ENCODE measurements at places on chromosomes 7 and 10.

DNA sequence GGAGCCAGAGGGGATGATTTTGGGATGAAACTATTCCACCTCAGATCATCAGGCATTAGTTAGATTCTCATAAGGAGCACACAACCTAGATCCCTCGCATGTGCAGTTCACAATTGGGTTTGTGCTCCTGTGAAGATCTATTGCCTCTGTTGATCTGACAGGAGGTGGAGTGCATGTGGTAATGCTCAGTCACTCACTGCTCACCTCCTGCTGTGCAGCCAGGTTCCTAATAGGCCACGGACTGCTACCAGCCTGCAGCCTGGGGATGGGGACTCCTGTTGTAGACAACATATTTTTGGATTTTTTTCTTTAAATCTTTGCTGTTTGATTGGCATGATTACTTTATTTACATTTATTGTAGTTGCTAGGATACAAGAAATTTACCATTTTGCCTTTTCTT lies 765.0 kb downstream of the INHBA start:
- no peak for DNase-seq

DNA sequence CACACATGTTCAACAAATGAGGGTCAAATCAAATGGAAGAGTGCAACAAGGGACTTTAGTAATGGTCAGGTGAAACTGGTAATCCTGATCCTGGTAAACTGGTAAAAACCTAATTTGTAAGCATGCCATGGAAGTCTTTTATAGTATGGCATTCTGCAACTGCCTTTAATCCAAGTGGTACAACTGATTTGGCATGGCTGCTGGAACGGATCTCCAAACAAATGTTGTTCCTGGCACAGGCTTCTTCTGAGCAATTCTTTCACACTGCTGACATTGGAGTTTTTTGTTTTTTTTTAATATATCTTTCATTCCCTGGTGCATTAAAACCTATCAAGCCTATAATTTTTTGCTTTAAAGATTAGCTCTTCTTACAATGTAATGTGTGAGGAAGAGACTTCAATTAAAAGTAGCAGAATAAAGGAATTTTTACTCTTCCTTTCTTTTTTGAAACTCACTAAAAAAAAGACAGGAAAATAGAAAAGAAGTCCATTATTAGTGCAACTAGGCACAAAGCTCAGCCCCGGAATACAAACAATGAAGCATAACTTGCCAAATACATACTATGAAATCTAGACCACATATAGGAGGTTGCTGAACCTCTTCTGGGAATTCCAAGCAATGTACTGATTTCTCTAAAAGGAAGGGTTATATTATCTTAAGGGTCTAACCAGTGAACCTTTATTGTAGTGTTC lies 79.3 kb upstream of the OIT3 start:
- no peak for DNase-seq

GRCh38 chr7:39978230-39978934 lies 28.3 kb downstream of the CDK13 start:
- no peak for DNase-seq

- DNase-seq: no peak
Measured at GRCh38 chr7:140004672-140005071, 58.1 kb downstream of the PARP12 start.

GRCh38 chr7:4725850-4726450 lies 43.9 kb downstream of the FOXK1 start:
- no peak for DNase-seq

DNA sequence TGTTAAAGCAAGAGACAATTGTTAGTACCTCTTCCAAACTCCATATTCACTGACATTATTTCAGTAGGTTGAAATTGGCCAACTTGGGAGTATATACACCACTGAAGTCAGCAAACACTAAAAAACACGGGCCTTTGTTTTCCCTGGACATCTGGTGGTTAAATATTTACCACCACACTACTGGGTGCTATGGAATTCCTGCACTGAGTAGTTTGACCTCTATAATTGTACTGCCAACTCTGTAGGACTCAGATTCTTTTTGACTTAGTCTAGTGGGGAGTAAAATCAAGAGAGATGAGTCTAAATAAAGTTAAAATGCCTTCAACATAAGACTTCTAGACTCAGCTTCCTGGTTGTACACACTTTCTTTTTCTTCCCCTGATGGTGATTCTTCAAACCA lies 41.3 kb upstream of the TES start:
- peak; percentile 77 for DNase-seq

DNA sequence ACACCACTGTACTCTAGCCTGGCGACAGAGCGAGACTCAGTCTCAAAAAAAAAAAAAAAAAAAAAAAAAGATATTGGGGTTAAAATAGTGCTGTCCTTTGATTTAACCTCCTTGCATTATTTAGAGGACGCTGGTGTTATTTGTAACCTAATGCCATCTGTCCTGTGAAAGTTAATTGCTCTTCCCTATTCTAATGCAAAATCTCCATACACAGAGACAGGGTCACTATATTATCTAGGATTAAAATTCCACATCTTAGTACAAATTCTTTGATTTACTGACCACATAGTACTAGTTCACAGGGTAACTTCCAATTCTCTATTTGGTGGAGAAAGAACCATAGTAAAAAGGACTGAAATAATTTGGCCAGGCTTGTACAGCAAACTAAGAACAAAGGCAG lies 184.2 kb upstream of the STEAP4 start:
- DNase-seq: no peak

DNA sequence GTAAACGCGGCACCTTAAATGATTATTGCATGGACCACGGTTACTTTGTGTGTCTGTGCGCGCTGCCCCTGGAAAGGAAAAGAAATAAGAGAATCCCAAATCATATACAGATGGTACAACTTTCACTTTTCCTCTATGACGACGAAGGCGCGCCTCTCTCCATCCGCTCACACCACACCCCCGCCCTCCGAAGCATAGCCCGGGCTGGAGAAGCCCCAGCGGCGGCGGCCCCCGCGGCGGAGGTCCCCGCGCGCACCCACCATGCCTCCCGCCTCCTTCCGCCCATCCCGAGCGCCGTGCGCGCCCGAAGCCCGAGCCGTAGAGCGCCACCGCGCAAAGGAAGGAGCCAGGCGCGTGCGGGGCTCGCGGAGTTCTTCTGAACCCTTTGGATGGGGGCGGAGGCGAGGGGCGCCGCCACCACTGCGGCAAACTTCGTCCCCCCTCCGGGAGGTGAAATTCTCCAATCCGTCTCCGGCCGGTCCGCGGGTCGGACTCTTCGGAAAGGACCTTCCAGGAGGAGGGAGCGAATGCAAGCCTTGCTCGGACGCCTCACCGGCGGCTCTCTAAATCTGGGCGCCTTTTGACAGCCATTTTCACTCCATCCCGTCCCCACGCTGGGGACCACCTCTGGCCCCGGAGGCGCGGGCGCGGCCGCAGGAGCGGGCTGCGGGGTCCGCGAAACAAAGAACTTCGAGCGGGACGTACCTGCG lies 588 bp downstream of the GLI3 start:
- DNase-seq: no peak

DNA sequence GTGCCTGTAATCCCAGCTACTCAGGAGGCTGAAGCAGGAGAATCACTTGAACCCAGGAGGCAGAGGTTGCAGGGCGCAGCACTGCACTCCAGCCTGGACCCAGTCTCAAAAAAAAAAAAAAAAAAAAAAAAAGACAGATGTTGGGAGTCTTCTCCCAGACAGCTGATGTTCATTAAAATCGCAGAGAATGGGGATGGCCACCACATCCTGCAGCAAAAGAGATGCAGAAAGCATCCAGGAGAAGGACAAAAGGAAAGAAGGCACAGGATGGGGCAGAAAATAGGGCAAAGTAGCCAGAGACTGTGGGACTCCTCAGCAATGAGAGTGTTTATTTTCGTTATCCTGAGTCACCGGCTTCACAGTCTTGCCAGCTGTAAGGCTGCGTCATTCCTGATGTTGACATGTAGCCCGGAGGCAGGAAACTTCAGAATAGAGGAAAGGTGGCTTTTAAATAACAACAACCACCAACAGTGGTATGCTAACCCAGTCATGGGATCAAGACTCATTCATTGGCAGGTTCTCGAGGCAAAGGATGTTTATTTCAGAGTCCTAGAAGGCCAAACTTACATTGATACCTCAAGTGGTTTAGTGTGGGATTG lies 149.5 kb upstream of the SVIL start:
- peak; percentile 48 for DNase-seq

DNA sequence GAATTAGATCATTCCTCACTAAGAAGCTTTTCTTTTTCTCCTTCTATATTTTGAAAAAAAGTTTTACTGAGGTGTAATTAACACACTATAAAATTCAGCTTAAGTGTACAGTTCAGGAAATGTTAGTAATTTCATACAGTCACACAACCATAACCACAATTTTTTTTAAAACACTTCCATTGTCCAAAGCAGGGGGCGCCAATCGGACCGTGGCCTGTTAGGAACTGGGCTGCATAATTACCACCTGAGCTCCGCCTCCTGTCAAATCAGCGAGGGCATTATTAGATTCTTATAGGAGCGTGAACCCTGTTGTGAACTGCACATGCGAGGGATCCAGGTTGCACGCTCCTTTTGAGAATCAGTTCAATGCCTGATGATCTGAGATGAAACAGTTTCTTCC lies 427.1 kb downstream of the TFEC start:
- DNase-seq: no peak

DNA sequence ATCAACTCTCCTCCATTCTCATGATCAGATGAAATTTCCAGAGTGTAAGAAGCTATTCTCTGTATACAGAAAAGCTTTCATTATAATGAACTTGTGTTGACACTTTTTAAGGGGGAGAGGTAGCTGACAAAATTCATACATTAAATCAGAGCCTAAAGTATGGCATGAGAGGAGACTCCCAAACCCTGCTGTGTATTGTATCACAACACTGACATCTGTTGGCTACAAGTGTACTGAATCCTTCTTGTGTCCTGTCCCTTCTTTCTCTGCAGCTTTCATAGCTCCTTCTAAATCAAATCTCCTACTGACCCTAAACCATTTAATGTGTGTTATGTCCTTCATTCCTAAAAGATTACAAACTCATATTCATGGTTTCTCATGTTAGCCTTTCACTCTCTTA lies 70.9 kb downstream of the GCC1 start:
- DNase-seq: peak; percentile 42

DNA sequence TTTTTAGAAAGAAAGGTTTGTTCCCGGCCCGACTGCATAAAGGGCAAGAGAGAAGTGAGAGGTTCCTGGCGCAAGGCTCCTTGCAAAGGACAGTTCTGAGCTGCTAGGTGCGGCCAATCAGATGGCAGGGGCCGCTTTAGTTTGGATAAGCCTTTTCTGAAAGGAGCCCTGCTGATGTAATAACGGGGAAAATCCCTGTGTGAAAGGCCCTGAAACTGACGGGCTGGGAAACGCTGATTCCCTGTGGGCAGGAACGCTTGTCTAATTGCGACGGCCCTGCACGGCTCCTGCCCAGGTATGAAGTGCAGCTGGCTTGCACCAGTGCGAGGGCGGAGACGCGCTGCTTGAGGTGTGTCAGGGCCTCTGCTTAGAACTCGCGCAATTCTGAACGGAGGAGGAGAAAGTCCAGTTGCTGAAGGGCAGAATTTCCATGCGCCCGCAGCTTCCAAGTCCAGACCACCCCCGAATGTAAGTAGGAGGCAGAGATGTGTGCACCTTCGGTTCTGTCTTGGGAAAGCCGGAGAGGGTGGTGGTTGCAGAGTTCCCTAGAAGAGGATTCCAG lies 30.5 kb downstream of the TACC2 start:
- peak; percentile 67 for DNase-seq

DNA sequence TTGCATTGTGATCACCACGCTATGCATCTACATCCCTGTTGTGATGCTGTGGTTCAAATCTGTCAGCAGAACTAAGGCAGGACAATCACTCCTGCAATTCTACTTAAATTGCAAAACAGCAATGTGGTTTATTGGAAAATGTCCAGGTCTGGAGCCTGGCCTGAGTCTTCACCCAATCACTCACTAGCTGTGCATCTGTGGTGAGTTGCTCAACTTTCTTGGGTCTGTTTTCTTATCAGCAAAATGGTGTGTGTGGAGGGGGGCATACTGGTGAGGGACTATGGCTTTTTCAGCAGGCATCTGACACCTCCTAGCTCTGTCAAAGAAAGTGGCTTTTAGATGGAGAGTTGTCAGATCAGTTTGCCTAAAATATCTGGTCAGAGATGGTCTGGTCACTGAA lies 108.3 kb upstream of the FEZF1 start:
- DNase-seq: no peak

DNA sequence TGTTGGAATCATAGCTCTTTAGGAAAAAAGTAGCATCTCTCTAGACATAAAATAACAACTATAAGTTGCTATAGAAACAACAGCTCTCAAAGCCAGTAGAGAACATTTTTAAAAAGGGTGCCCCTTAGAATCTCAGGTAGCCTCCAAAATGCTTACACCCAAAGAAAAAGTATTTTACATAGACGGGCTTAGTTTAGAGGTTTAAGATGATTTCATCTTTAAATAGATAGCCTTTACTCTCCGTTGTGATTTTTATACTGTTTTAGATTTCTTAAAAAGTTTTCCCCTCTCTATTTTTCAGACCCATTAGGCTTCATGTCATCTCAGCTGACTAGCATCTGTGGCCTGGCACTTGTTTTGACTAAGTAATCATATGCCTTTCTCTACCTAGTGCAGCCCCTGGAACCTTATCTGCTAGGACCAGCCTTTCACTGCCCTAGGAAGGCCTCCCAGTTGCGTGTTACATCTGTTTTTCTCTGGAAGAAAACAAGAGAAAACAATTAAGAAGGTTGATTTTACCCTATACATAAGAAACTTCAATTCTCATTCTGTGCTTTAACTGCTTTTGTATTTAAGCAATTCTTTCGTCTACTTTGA lies 6.9 kb upstream of the BPGM start:
- DNase-seq: no peak

GRCh38 chr7:51311166-51311565 lies 5.4 kb downstream of the COBL start:
- no peak for DNase-seq

GRCh38 chr10:91162050-91162494 lies 58.4 kb upstream of the PCGF5 start:
- DNase-seq: no peak

DNA sequence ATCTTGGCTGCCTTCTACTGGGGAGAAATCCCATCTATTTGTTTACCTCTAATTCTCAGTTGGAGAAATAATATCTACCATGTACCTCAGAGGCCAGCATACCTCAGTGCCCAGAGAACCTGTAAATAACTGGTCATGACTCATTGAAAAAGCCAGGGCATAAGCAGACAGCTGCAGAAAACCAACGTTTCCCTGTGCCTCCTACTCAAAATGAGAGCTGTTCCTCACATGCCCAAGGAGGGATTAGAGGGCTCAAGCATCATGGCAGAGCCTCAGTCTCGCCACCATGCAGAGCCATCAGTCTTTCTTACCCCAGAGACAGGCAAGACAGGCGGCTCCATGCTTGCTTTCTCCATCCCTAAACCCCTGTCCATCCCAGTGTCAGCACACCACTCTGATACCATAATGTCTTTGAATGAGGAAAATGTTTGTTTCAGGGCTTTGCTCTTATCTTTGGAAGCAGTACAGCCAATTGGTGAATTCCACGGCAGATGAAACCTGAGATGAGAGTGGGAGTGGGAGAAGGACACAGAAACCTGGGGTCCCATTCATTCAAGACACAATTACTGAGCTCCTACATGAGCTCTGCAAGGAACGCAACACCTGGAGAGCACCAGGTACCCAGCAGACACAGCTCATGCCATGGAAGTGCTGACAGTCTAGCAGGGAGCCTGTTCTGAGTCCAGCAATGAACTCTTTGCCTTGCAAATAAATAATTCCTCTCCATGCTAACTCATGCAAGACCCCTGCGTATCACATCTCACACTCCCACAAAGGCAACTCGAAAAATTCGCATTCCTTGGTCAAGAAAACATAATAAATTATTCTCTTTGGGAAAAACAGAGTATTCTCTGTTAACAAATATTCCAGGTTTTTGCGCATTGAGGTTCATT lies 21.1 kb downstream of the PON1 start:
- no peak for DNase-seq

Measured in HT-29 (cell line).